ENCODE measurements at places on chromosomes 16 and 17. TPM values are rescaled to one million over a fixed set of nuclear protein-coding genes. Genes with fewer than 3 reads are reported as not detected.

- DNase-seq, result no peak
- H3K4me3 ChIP-seq, result no peak overlapping the region
- peaks cover 2% of the 10 kb centered on the region for H3K4me1 ChIP-seq
- no peaks in the 10 kb centered on the region for H3K36me3 ChIP-seq
- peaks cover 14% of the 10 kb centered on the region for H3K27me3 ChIP-seq
- H3K27ac ChIP-seq, result peak overlapping the region; percentile 32
These were observed 24.4 kb downstream of the CNTROB start for GRCh38 chr17:7956228-7956965.

DNA sequence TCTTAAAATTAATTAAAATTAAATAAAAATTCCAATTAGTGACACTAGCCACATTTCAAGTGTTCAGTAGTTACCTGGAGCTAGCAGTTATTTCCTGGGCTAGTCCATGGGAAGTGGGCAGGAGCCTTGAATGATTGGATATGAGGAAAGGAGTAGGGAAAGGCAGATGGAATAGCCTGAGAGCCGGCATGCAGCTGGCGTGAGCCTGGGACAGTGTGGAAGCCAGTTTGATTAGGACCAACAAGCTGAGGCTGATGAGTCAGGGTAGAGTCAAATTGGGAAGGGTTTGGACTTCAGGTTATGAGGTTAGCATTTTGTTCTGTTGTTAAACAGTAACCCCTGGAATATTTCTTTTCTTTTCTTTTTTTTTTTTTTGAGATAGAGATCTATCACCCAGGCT lies 15.3 kb upstream of the GNA13 start:
- H3K27me3 ChIP-seq, result no peaks in the 10 kb centered on the region
- H3K27ac ChIP-seq, result no peak overlapping the region
- no peaks in the 10 kb centered on the region for H3K4me1 ChIP-seq
- no peaks in the 10 kb centered on the region for H3K36me3 ChIP-seq
- DNase-seq, result no peak
- H3K4me3 ChIP-seq, result no peak overlapping the region

- peaks cover 28% of the 10 kb centered on the region for H3K4me1 ChIP-seq
- H3K27me3 ChIP-seq, result no peaks in the 10 kb centered on the region
- H3K4me3 ChIP-seq, result peak overlapping the region; percentile 98
These were observed 705 bp downstream of the FOXK2 start for GRCh38 chr17:82519971-82520903.

DNA sequence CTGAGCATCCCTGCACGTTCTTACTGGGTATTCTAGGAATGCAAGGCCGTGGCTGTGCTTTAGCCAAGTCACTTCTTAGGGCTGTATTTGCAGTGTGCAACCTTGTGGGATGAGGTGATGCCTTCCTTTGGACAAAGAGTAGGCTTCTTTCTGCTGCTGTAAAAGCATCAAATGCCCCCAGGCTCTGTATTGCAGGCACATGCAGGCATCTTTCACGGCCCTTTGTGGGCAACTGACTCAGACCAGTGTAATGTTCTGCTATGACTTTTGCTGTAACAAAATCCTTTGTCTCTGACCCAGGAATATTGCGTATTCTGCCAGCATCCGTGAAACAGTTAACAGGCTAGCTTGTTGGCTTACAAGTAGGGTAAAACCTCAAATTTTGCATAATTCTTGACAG lies 30.9 kb upstream of the GCSH start:
- no peaks in the 10 kb centered on the region for H3K4me1 ChIP-seq
- H3K27me3 ChIP-seq, result no peaks in the 10 kb centered on the region
- DNase-seq, result no peak
- no peak overlapping the region for H3K27ac ChIP-seq
- H3K4me3 ChIP-seq, result no peak overlapping the region

- peaks cover 34% of the 10 kb centered on the region for H3K27me3 ChIP-seq
- no peak for DNase-seq
- no peak overlapping the region for H3K27ac ChIP-seq
- H3K36me3 ChIP-seq, result no peaks in the 10 kb centered on the region
- no peak overlapping the region for H3K4me3 ChIP-seq
These were observed 231.2 kb upstream of the GSE1 start for GRCh38 chr16:85381738-85382592.

The NPIPB9 gene
- total RNA-seq, result 6.6 TPM

The NUPR1 gene
- 0.07 TPM for total RNA-seq

Measured in T-helper 17 cell (primary cell).